Activated naive CD4-positive, alpha-beta T cell treated with Interleukin-2 at 50 U/mL for 16 hours (primary cell): ENCODE measurements at places on chromosomes 7 and 10.

GRCh38 chr7:151320263-151320845 lies 21.3 kb upstream of the NUB1 start:
- no peak for DNase-seq

DNA sequence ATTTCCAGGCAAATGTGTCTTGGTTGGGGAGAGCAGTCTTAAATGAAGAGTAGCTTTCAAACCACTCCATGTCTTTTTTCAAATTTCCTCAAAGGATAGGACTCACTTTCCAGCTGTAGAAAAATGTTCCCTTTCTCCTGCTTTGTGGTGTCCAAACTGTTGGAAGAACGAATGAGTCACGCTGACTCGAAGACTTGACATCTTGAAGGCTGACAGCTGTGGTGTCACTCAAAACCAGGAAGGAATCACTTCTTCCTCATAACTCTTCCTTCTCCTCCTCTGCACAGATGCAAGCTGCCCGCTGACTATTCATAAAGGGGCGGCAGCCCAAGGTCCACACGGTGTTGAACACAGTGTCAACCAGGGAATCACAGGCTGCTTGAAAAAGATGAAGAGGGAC lies 19.2 kb downstream of the PLA2G12B start:
- no peak for DNase-seq

GRCh38 chr10:72175149-72175548 lies 40.7 kb upstream of the ANAPC16 start:
- DNase-seq, result no peak

GRCh38 chr10:14369906-14370305 lies 39.2 kb upstream of the FRMD4A start:
- no peak for DNase-seq

DNA sequence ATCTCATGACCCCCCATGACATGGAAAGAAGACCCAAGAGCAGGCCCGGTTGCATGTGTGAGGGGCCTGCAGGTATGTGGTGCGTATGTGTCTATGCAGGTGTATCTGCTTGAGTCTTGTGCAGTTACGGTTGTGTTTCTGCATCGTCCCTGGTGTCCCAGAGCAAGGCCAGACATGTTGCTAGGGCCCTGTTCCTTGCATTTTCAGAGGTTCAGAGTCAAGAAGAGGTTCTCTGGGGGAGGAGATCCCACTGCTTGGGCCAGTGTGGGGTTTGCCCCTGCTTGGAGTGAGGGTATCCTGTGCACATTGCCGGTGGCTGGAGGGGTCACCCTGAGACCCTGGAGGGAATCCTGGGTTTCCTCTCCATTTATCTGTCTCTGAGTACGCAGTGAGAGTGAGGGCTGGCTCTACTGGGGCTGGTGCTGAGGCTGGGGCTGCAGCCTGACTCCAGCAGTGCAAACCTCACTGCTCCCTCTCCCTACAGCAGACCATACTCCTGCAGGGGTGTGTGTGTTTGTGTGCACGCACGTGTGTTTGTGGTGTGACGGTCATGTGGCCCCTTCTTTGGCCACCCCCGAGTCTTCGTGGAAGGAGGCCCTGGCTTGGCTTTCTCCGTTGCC lies 4.1 kb downstream of the TRIM8 start:
- no peak for DNase-seq

DNA sequence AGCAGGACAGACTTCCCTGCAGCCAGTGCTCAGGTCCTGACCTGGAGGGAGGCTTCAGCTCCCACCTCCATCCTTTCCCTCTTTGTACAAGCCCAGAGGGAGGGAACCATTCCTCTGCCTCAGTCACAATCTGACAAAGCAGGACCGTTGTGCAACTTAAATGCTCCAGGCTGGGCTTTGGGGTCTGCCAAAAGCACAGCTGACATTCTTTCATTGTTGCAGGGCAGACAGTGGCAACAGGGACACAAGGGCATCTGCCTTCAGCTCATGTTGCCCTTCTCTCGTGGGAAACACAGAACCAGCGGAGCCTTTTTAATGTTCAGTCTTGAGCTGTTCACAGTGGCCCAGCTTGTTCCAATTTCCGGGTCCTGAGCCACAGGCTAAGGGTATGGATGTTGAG lies 155.7 kb upstream of the TNS3 start:
- no peak for DNase-seq

DNA sequence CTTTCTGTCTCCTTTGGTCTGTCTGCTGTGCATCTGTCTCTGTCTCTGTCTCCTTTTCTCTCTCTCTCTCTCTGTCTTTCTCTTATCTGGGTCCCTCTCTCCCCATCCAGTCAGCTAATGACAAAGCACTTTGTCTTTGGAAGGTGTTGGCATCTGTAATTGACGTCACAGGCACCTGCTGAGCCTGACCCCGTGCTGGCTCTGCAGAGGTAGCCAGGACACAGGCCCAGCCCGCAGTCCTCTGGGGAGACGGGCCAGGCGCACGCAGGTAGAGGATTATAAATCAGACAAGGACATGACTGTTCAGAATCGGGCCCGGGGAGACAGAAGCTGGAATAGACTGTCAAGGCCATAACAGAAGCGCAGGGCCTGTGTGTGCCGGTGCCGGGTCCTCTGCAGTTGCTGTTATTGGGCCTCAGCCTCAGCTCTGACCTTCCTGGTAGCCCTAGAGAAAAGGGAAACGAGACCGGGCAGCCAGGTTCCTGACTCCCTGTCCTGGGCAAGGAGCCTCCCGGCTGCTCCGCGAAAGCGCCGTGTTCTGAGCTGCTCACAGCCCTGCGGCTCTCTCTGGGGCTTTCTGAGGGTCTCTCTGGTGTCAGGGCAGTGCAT lies 10.7 kb upstream of the PSMG3 start:
- DNase-seq, result no peak

DNA sequence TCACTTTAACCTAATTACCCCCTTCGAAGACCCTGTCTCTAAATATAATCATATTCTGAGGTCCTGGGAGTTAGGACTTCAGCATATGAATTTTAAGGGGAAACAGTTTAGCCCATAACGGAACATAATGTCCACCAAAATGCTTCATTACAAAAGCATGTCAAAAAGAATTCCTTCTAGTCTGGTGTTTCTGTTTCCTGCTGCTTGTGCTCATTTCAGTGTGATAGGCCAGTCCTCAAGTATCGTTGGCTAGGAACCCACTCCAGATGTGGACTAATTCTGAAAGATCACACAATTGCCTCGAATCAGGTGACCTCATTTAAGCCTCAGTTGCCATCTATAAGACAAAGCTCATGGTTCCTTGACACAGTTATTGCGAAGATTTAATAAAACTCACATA lies 29.6 kb downstream of the INPP5F start:
- no peak for DNase-seq

DNA sequence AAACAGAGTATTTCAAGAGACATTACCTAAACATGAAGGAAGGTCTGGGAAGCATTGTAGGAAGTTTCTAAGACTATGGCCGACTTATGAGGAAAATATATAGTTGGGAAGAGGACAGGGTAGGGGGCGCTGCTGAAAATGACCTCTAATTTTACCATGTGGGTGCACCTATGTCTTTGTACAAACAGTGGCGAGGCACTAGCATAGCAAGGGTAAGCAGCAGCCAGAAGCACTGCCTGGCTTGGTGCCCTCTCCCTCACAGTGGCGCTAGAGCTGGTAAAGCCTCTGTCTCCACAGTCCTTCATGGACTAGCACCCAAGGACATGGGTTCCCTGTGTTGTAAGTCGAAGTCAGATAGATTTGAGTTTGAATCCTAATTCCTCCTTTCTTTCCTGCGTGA lies 461.2 kb downstream of the INHBA start:
- DNase-seq, result no peak

GRCh38 chr10:26790221-26790995 lies 70.3 kb downstream of the ABI1 start:
- DNase-seq, result no peak

DNA sequence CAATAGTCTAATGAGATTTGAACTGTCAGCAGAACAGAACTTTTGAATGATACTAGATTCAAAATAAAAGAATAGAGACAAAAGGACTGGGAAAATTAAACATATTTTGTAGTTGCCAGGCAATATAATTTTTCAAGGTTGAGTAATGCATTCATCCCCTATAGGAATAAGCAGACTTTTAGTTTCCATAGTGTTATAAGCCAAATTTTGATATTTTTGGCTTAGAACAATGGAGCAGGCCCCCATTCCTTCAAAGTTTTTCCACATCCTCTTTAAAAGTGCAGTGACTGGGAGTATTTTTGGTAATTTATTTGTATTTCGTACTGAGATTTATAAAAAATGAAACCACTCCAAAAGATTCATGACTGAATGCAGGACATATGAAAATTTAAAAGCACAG lies 24.0 kb downstream of the MEOX2 start:
- DNase-seq, result no peak

GRCh38 chr10:18219146-18219545 lies 78.9 kb downstream of the CACNB2 start:
- DNase-seq, result no peak

GRCh38 chr10:97406064-97406463 lies 4.9 kb upstream of the RRP12 start:
- DNase-seq, result no peak

DNA sequence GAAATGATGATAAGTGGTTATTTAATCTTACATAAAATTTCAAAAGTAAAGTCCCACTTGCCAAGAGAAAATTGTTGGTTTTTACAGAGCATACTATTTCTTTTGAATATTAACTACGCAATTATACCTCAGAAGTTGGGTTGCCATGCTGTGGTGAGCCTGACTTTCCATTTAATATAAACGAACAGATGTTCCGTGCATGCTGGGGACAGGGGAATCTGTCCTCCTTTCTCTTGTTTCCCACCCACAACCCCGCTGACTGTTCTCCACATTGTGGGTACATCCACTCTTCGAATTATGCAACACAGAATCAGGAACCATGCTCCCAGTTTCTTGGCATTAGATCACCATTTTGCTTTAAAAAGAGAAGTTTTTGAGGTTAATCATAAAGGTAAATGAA lies 29.2 kb upstream of the RTKN2 start:
- no peak for DNase-seq

DNA sequence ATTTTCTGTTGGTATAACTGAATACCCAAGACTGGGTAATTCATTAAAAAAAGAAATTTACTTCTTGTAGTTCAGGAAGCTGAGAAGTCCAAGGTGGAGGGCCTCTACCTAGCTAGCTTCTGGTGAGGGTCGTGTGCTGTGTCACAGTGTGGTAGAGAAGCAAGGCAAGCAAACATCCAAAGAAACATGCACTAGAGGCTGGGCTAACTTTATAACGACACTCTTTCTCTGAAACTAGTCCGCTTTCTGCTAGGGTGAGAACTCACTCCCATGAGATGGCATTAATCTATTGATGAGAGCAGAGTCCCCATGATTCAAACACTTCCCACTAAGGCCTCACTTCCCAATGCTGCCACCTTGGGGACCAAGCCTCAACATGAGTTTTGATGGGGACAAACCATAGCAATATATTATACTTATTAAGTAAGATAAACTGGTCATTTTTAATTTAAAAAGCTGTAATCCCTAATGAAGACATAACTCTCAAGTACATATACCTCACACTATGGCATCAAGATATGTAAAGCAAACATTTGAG lies 50.8 kb downstream of the PHYHIPL start:
- no peak for DNase-seq

GRCh38 chr10:59234194-59234593 lies 57.8 kb downstream of the PHYHIPL start:
- DNase-seq, result no peak

DNA sequence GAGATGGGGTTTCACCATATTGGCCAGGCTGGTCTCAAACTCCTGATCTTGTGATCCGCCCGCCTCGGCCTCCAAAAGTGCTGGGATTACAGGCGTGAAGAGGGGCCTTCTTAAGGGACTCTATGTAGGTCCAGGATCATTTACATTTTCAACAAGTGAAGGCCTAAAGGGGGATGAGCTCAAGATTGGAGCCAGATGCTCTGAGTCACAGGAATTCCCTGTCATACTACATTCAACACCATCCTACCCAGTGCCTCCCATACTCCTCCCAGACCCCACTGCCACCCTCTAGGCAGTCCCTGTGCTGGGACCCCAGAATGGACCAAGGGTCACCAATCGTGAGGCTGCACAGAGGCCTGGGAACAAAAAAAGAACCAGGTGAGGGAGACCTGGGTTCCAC lies 29.9 kb downstream of the CYTH3 start:
- no peak for DNase-seq

- peak; percentile 44 for DNase-seq
Measured at GRCh38 chr10:113385021-113385999, 167.5 kb upstream of the HABP2 start.

DNA sequence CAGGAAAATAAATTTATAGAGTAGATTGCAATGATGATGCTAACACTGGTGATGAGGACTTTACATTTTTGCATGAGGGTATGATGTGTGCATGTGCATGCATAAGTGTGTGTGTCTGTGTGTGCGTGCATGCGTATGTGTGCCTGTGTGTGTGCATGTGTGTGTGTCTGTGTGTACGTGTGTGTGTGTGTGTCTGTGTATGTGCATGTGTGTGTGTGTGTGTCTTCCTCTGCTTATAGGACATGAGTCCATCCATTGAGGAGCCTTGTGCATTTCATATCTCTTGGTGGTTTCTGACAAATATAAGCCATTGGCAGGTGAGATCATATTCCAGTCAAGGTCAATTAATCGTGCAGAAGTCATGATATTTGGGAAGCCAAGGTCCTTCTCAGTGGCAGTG lies 277.8 kb downstream of the LRMDA start:
- no peak for DNase-seq

- no peak for DNase-seq
Measured at GRCh38 chr10:126108693-126109092, 212.3 kb downstream of the FANK1 start.

GRCh38 chr10:84076540-84077195 lies 62.6 kb upstream of the GHITM start:
- no peak for DNase-seq

- DNase-seq, result no peak
Measured at GRCh38 chr7:3114917-3115316, 71.2 kb upstream of the CARD11 start.

- no peak for DNase-seq
Measured at GRCh38 chr10:34222359-34222758, 592.7 kb downstream of the PARD3 start.

DNA sequence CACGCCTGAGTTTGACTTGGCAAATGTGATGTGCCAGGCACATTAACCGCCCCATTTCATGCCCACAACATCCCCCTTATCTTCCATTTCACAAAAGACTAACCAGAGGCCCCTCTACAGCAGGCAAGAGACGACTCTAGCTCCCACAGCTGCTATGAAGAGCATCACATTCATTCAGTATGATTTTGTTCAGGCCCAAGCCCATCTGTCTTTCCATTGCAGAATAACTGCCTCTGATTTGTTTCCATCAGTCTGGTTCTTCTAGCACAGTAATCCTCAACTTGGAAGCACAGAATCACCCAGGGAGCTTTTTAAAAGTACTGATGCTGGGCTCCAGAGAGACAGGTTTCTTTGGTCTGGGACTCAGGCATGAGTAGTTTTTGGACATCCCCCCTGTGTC lies 169.7 kb downstream of the NEURL1 start:
- no peak for DNase-seq

- DNase-seq, result no peak
Measured at GRCh38 chr10:6254201-6254600, 51.5 kb downstream of the PFKFB3 start.
